Stimulated activated CD8-positive, alpha-beta memory T cell treated with anti-CD3 and anti-CD28 coated beads, Interleukin-4, amount 100 ng/mL, for 48 hours (primary cell): ENCODE measurements at places on chromosomes 16 and 17.

- no peak for DNase-seq
Observed at GRCh38 chr17:17888821-17889220, 52.0 kb upstream of the SREBF1 start.

- DNase-seq = no peak
Observed at GRCh38 chr17:1083451-1084187, 86.7 kb downstream of the TIMM22 start.

- DNase-seq = no peak
Observed at GRCh38 chr17:57326336-57326735, 70.0 kb downstream of the MSI2 start.

- DNase-seq = no peak
Observed at GRCh38 chr16:87043231-87044031, 273.8 kb downstream of the C16orf95 start.

DNA sequence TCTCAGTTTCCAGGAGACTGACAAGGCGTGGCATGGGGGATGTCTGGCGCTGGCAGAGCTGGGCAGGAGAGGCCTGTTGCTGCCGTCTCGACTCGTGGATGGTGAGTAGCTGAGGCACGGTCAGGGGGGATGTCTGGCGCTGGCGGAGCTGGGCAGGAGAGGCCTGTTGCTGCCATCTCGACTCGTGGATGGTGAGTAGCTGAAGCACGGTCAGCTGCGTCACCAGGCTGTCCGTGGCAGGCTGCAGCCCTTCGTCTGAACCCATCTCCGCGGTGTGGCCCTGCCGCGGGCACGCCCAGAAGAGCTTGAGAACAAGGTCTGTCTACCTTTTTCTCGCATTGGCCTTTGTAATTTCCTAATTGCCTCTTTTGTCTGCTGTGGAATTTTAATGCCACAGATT, 25.0 kb downstream of the ZNF750 start:
- DNase-seq = no peak

- no peak for DNase-seq
Observed at GRCh38 chr16:51557670-51558069, 406.6 kb upstream of the SALL1 start.

- DNase-seq = no peak
Observed at GRCh38 chr16:86078121-86078600, 179.2 kb downstream of the IRF8 start.

- DNase-seq = no peak
Observed at GRCh38 chr17:67218385-67218950, 26.5 kb downstream of the HELZ start.

- DNase-seq = no peak
Observed at GRCh38 chr16:85690469-85691064, 1.8 kb upstream of the GINS2 start.

GRCh38 chr17:66717641-66718058, 117.3 kb upstream of the CACNG5 start:
- no peak for DNase-seq

- DNase-seq = no peak
Observed at GRCh38 chr16:87616556-87616955, 14.2 kb downstream of the JPH3 start.

DNA sequence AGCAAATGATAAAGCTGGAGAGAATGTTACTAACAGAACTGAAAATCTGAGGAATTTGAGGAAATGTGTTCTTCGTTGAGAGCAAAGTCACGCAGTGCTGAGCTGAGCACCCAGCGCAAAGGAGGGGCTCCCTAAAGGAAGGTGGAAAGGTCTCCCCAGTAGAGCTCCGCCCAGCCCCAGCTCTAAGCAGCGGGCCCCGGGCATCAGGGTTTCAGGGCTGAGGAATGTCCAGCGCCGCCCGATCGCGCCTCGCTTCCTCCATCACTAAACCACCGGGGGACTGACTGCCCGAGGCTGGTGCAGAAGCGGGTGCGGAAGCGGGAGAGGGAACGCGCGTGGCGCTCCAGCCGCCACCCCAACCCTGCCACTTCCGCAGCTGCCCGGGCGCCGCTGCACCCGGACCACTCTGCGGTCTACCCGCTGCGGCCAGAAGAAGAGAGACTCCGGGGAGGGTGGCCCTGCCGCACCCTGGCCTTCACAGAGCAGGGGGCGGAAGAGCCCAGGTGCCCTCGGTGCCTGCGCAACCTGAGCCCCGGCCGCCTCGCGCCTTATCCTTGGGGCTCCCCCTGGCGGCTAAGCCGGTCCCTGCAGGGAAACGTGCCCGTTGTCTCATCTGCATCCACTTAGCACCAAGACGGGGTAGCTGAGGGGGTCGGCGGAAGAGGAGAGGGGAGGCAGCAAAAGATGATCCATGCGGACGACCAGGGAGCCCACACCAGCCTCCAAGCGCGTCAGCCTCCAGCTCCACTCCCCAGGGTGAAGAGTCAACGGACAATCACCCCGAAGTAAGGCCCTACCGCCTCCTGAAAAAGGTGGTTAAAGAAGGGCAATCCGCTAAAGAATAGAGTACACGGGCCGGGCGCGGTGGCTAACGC, 12.4 kb upstream of the GUCY2D start:
- DNase-seq = peak; percentile 99

GRCh38 chr16:28492511-28492910, 637 bp upstream of the CLN3 start:
- DNase-seq = peak; percentile 40

- no peak for DNase-seq
Observed at GRCh38 chr17:17415006-17415405, 61.8 kb upstream of the MED9 start.

- DNase-seq = peak; percentile 42
Observed at GRCh38 chr17:38598536-38598935, 7.2 kb downstream of the SRCIN1 start.

DNA sequence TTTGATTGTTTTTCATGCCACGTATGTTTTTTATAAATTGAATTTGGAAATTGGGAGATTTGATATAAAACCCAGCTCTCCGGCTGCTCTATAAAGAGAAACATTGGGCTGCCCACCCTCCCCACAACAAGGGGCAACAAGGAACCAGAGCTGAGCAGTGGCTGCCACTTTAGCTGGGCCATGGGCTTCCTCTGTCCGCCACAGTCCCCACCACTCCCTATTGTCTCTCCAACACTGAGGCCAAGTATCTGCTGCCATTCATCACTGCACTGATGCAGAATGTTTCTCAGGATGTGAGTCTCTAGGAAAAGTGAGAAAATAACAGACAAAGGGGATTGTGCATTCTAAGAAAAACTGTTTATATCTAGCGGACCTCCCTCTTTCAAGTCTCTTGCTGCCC, 106.8 kb downstream of the LITAF start:
- DNase-seq = no peak

GRCh38 chr17:28759256-28759865, 15.6 kb downstream of the TRAF4 start:
- no peak for DNase-seq

- peak; percentile 72 for DNase-seq
Observed at GRCh38 chr17:66655861-66656260, 179.1 kb upstream of the CACNG5 start.

- DNase-seq = no peak
Observed at GRCh38 chr17:79041723-79042420, 17.9 kb downstream of the C1QTNF1 start.

DNA sequence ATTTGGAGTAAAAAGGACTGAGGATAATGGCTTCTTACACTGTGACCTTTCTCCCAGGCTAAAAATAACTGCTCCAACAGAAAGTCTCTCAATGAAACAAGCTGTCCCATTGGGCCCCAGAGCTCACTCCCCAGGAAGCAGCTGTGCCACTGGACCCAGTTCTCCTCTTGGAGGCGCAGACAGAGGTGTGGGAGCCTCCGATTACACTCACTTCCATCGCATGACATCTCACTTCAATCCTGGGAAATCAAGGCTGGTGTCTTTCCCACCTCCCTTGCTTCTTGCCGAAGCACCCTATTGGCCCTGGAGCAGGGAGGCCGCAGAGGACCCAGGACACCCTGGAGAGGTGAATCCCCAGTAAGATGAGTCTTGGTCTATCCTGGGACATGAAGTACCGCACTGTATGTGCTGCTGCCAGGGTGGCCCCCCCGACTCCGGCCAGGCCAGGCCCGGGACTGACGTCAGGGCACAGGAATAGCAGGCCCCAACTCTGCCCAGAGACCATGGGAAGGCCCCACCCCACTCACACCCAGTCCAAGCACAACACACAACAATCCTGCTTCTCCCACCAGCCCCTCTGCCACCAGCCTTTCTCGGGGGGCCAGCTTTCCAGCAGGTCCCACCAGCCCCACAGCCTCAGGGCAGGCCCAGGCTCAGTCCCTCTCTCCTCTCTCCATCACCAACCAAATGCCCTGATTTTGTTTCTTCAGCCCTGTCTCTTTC, 29.5 kb downstream of the SRL start:
- DNase-seq = no peak

DNA sequence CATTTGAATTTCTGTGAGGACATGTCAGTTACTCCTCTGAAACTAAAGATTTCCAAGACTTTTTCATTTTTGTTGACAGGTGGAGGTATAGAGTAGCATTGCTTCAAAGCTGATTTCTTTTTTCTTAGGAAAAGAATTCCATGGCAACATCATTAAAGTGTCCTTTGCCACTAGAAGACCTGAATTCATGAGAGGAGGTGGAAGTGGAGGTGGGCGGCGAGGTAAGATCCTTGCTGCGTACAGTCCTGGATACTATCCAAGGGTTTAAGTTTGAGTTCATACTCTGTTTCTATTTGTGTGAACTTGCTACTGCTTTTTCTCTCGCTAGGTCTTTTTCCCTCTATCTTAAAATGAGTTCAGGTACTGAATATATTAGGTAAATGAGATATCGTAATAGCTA, 26.5 kb downstream of the HEATR9 start:
- DNase-seq = no peak

DNA sequence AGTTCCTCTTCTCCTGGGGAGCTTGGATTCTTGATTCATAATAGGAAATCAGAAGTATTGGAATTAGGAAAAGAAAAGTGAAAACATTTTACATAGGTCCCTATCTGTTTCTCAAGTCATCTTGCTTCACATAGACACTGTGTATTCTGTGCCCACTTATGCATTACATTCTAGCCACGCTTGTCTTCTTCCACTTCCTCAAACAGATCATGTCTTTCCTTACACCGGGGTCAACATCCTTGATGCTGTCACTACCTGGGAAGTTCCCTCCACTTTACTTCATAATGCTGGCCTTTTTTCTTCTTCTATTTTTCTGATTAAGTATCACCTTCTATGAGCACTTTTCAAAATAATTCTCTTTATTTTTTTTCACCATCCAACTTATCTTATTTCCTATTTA, 606.4 kb upstream of the CDH8 start:
- no peak for DNase-seq

DNA sequence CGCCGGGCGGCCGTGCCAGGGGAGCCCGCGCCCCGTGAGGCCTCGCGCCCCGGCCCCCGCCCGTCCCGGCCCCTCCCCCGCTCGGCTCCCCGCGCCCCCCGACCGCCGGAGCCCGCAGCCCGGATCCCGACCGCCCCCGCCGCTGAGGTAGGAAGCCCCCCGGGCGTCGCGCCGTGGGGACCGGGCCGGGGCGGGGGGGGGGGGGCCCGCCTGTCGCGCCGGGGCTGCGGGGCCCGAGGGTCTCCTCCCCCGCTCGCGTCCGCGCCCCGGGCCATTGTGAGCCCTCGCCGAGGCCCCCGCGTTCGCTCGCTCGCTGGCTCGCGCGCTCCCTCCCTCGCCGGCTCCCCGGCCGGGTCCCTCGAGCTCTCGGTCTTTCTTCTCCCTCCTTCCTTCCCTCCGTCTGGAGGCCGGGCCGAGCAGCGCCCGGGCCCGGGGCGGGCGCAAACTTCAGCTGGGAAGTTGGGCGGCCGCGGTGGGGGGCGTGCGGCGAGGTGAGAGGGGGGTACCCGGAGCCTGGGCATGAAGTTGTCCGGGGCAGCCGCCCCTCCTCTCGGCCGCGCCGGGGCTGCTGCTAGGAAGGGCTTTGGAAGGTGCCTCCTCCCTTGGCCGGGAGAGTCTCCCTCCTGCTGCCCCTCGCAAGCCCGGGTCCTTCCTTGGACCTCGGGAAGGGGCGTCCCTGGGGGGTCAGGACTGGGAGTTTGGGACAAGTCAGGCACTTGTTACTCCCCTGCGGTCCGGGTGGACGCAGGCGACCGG, 419 bp downstream of the GLIS2 start:
- no peak for DNase-seq

DNA sequence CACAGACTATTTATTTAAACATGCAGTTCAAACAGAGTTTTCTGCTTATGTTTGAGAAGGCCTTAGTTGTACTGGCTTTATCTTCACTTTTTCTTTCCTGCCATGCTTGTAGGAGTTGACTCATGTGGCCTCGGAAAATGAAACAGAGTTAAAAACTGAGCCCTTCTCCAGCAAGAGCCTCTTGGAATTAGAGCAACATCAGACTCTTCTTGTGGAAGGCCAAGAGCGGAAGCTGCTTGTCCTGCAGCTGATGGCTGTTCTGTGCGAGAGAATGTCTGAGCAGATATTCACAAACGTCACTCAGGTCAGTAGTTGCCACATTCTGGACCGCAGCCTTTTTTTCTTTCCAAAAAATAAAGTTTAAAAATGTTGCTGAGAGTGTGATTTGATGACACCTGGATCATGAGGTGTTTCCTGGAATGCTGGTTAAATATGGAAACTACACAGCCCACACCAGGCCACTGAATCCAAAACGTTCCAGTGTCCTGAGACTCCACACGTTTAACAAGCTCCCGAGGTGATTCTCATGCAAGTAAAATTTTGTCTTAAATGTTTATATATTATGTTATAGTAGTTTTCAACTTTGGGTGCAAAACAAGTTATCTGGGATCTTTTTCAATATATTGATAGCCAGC, 65.9 kb downstream of the TANGO6 start:
- no peak for DNase-seq

- DNase-seq = no peak
Observed at GRCh38 chr16:72926177-72927070, 121.5 kb downstream of the ZFHX3 start.

GRCh38 chr17:81684442-81684911, 666 bp downstream of the HGS start:
- no peak for DNase-seq

DNA sequence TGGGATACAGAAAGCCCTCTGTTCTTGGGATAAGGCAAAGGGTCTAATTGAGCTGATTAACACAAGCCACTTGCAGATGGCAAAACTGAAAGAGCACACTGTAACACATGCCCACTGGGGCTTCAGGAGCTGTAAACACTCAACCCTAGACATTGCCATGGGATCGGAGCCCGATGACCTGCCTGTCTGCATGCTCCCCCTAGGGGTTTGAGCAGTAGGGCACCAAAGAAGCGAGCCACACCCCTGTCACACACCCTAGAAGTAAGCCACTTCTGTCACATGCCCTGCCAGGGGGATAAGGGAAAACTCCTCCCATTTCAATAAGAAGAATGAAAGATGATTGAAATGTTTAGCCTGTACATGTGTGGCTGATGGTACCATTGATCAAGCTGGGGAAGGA, 81.3 kb upstream of the IRX6 start:
- no peak for DNase-seq
